IMR-90 (cell line): ENCODE measurements at places on chromosomes 16 and 17.
A peak's percentile ranks its signal among the peaks of the same experiment; 100 is the strongest.

GRCh38 chr16:75921281-75921680 lies 195.0 kb upstream of the CPHXL start:
- DNase-seq: no peak
- H3K36me3 ChIP-seq: no peaks in the 10 kb centered on the region
- H3K4me1 ChIP-seq: no peaks in the 10 kb centered on the region
- no peak overlapping the region for H3K27ac ChIP-seq
- no peaks in the 10 kb centered on the region for H3K27me3 ChIP-seq

GRCh38 chr16:13077816-13078215 lies 176.4 kb downstream of the SHISA9 start:
- no peak for DNase-seq
- no peaks in the 10 kb centered on the region for H3K36me3 ChIP-seq
- H3K27ac ChIP-seq: no peak overlapping the region
- H3K4me3 ChIP-seq: no peak overlapping the region

DNA sequence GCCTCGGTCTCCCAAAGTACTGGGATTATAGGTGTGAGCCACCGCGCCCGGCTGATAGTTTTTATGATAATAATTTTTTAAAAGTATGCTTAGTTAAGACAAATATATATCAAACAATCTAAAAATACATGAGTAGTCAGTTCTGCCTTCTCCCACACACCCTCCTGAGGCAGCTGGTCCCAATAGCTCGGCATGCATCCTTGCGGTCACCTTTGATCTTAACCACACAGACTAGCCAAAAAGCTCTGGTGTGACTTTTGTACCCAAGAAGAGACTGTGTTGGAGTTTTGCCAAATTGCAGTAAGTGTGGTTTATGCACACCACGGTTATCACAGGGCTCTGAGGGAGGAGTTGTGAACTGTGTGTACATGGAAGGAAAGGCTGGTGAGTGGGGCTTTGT lies 25.6 kb downstream of the ATP6V0A1 start:
- peaks cover 2% of the 10 kb centered on the region; the same call in 1 of the 2 replicates for H3K4me1 ChIP-seq
- DNase-seq: no peak
- no peak overlapping the region for H3K4me3 ChIP-seq
- H3K27me3 ChIP-seq: no peaks in the 10 kb centered on the region

- no peak overlapping the region for H3K27ac ChIP-seq
- DNase-seq: no peak
- H3K4me1 ChIP-seq: peaks cover 7% of the 10 kb centered on the region
- H3K4me3 ChIP-seq: no peak overlapping the region
- peaks cover 2% of the 10 kb centered on the region; the same call in 1 of the 2 replicates for H3K36me3 ChIP-seq
- no peaks in the 10 kb centered on the region for H3K27me3 ChIP-seq
Measured at GRCh38 chr17:57638284-57638683, 106.8 kb downstream of the CCDC182 start.

DNA sequence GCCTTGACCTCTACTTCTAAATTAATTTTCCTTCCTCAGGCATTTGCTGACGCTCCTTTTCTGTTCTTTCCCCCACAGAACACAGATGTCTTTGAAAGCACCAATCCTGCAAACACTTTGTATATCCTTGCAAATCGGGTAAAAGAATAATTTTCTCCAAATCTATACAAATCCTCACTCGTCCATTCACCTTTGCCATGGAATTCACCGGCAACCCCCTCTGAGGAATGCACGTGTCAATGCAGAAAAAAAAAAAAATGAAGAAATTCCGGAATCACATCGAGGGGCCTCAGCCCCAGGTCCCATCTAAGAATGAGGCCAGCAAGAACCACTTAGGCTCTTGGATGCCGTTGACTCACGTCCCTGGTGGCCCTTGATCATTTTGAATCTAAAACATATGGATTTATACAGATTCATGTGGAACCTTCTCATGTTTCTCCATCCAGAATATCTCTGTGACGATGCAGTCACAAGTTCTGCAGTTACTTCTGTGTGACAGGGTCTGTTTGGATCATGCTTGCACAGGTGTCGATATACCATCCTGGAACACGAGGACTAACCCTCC lies 136.9 kb downstream of the RBFOX3 start:
- no peak for DNase-seq
- H3K36me3 ChIP-seq: no peaks in the 10 kb centered on the region
- no peak overlapping the region for H3K27ac ChIP-seq
- no peaks in the 10 kb centered on the region; the same call in 1 of the 2 replicates for H3K27me3 ChIP-seq

DNA sequence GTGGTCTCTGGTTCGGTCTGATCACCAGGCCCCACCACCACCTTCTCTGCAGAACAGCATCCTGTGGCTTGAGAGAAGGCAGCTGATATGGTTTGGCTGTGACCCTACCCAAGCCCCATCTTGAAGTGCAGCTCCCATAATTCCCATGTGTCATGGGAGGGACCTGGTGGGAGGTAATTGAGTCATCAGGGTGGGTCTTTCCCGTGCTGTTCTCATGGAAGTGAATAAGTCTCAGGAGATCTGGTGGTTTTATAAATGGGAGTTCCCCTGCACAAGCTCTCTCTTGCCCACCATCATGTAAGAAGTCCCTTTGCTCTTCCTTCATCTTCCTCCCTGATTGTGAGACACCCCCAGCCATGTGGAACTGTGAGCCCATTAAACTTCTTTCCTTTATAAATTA lies 352.3 kb upstream of the CDH5 start:
- H3K4me3 ChIP-seq: no peak overlapping the region
- no peaks in the 10 kb centered on the region for H3K36me3 ChIP-seq
- H3K27ac ChIP-seq: no peak overlapping the region
- no peaks in the 10 kb centered on the region; the same call in 1 of the 2 replicates for H3K27me3 ChIP-seq

- H3K27ac ChIP-seq: no peak overlapping the region
- DNase-seq: no peak
- H3K4me3 ChIP-seq: no peak overlapping the region
- H3K27me3 ChIP-seq: no peaks in the 10 kb centered on the region
Measured at GRCh38 chr17:65690626-65691310, 129.3 kb upstream of the AXIN2 start.

DNA sequence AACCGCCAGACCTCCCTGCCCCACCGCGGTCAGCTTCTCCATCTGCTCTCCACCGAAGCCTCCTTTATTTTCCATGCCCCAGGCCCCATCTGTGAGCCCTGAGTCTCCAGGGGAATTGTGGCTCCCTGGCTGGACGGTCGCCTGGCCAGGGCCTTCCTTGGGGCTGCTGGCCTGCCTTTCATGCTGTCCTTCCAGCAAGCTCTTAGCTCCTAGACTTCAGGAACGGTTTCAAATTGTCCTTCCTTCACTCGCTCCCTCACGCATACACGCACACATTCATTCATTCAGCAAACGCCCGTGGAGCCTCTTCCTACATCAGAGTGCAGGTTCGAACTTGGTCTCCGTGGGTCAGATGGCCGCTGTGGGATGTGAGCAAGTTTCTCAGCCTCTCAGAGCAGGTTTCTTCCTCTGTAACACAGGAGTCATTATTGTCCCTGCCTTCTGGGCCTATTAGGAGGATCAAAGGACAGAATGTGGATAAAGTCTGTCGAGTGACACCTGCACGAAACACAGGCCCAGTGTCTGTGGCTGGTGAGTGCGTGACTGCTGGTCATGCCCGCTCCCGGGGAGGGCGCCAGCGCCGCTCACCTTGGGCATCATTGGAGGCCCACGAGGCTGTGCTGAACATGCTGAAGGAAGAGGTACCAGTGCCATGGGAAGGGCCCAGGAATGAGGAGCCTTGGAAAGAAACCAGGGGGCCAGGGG lies 18.7 kb upstream of the GSE1 start:
- no peaks in the 10 kb centered on the region for H3K36me3 ChIP-seq
- peaks cover 8% of the 10 kb centered on the region for H3K4me1 ChIP-seq
- DNase-seq: no peak
- no peaks in the 10 kb centered on the region for H3K27me3 ChIP-seq
- no peak overlapping the region for H3K27ac ChIP-seq

DNA sequence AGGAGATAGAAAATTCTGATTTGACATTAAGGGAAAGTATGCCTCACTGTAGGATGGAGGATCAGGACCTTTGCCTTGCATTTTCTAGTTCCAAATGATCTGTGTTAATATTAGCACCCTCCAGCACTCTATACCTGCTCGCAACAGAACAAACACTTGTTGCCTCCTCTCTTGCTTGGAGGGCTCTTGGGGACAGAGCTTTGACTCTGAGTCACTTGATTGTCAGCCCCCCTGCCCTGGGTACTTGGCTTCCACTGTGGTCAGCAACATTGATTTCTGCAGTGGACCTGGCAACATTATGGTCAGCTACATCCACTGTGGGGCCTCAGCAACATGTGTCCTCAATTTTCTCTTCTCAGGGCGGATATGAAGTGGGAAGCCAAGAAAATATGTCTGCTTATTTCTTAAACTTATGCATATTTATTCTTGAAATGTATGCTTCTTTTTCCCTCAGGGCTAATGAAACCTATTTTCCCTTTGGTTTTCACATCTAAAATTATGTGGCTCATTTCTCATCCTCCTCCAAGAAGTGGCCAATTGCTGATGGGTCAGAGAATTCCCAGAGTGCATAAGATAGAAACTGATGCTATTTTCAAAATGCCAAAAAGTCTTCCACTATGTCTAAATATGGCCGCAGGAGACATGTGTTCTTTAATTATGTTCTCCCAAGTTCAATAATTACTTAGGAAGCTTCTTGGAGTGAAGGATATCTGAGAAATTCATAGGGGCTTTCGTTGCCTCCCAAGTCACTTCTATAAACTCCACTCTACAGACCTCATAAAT lies 94.6 kb upstream of the SMIM36 start:
- DNase-seq: no peak
- peak overlapping the region; percentile 39; the same call in 1 of the 2 replicates for H3K27ac ChIP-seq
- no peaks in the 10 kb centered on the region for H3K36me3 ChIP-seq
- H3K4me3 ChIP-seq: no peak overlapping the region

DNA sequence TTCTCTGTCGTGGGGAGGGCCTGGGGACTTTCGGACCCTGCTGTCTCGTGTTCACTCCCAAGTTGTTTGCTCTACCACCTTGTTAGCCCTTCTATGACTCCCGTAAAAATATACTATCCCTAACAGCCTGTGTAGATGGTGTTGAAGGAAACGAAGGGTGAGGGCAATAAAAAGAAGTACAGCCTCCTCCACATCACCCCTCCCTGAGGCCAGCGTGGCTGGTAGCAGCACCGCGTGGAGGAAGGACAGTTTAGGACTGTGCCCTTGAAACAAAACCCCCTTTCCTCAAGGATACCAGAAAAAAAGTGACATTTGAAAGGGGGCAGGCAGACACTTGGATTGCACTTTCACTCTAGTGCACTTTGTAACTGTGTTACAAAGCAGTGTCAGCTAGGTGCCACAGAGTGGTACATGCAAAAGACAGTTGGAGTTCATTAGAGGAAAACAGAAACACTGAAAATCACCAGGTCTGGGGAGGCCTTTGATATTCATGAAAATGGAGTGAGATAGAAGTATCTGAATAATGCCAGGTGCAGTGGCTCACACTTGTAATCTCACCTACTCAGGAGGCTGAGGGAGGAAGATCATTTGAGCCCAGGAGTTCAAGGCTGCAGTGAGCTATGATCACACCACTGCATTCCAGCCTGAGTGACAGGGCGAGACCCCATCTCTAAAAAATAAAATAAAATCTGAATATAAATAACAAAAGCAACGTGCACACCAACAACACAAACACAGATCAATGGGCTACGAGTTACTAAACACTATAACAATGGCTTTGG lies 53.8 kb downstream of the TBX4 start:
- H3K27ac ChIP-seq: no peak overlapping the region
- H3K36me3 ChIP-seq: no peaks in the 10 kb centered on the region
- no peak for DNase-seq
- peaks cover 7% of the 10 kb centered on the region for H3K27me3 ChIP-seq
- H3K4me3 ChIP-seq: no peak overlapping the region

DNA sequence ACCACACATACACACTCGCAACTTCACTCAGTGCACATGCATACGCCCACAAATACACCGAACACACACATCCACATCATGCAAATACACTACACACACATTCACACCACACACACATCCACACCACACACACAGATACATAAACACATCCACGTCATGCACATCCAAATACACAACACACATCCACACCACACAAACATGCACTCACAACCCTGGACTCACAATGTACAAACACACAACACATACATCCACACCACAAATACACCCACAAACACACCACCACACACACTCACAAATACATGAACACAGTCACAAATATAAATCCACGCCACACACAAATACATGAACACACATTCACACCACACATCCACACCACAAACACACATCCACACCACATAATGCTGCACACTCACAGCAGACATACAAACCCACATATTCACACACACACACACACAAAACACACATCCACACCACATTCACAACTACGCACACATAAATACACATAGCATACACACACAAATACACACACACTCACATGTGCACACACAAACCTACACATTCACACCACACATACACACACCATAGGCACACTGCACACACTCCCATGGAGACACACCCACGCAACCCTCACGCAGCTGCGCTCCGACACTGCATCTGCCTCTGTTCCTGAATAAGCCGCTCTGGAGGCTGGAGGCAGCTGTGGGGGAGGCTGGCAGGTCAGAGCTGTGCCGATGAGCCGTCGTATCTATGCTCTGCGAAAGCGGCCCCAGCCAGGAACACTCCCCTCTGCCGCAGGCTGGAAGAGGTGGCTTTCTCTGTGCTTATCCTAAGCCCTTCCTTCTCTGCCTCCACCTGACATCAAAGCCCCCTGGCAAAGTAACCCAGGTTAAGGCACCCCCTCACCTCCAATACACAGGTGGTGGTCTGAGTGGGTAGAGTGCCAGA lies 141.8 kb downstream of the GRIN2A start:
- H3K27ac ChIP-seq: no peak overlapping the region
- no peaks in the 10 kb centered on the region for H3K4me1 ChIP-seq
- no peak overlapping the region for H3K4me3 ChIP-seq
- H3K27me3 ChIP-seq: no peaks in the 10 kb centered on the region
- no peaks in the 10 kb centered on the region for H3K36me3 ChIP-seq

- no peaks in the 10 kb centered on the region for H3K27me3 ChIP-seq
- peak; percentile 70 for DNase-seq
- peaks cover 25% of the 10 kb centered on the region for H3K4me1 ChIP-seq
- H3K36me3 ChIP-seq: peaks cover 50% of the 10 kb centered on the region
- H3K4me3 ChIP-seq: no peak overlapping the region
Measured at GRCh38 chr16:27334838-27335237, 21.1 kb downstream of the IL4R start.

DNA sequence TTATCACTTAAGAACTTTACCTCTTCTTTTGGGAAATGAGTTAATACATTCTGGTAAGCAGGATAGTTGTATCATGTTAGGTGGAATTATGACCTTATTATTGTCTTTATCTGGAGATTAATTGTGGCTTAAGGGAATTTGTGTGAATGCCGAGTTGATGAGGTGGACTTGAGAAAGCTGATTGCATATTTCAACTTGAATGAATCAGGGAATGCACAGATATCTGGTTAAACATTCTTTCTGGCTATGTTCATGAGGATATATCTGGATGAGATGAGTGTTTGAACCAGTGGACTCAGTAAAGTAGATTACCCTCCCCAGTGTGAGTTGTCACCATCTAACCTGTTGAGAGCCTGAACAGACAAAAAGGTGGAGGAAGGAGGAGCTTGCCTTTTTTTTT lies 326.1 kb upstream of the GOT2 start:
- H3K27me3 ChIP-seq: no peaks in the 10 kb centered on the region
- no peaks in the 10 kb centered on the region for H3K4me1 ChIP-seq
- no peaks in the 10 kb centered on the region for H3K36me3 ChIP-seq
